ENCODE measurements at places on chromosomes 13 and 19. TPM values are rescaled to one million over a fixed set of nuclear protein-coding genes. Genes with fewer than 3 reads are reported as not detected.

Gene MBD3L3
- total RNA-seq = not detected

Gene FKBP8
- total RNA-seq = 195 TPM

Gene NR2F6
- total RNA-seq = 38.7 TPM

Gene LILRB2
- 26.1 TPM for total RNA-seq

All from lower lobe of right lung (tissue), 2 donors.